Tibial nerve (tissue), 4 donors: ENCODE measurements at places on chromosomes 2 and 18. TPM values are rescaled to one million over a fixed set of nuclear protein-coding genes. Genes with fewer than 3 reads are reported as not detected.
A peak's percentile ranks its signal among the peaks of the same experiment; 100 is the strongest.

DNA sequence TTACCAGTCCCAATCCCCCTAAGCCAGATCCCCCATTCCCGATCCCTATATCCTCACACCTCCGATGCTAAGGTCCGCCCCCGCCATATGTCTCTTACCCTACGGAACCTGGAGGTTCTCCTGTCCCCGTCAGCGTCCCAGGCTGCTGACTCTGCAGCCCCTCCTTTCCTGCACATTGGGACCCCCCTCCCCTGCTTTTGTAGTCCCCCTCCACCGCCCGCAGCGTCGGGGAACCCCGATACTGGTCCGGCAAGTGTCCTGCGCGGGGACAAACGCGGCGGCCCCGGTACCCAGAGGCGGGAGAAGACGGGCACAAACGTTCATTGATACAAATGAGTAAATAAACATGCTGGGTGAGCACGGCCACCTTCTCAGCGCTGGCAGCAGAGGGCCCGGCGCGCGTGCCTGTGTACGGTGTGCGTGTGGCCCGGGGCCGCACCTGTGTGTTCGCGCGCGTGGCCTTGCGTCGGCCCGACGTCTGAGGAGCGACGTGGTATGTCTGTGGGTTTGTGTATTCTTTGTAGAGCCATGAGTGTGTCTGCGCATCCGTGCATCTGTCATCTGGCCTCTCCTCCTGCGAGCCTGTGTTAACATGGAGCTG lies 2.0 kb upstream of the CYP26B1 start:
- peak; percentile 8 for DNase-seq

DNA sequence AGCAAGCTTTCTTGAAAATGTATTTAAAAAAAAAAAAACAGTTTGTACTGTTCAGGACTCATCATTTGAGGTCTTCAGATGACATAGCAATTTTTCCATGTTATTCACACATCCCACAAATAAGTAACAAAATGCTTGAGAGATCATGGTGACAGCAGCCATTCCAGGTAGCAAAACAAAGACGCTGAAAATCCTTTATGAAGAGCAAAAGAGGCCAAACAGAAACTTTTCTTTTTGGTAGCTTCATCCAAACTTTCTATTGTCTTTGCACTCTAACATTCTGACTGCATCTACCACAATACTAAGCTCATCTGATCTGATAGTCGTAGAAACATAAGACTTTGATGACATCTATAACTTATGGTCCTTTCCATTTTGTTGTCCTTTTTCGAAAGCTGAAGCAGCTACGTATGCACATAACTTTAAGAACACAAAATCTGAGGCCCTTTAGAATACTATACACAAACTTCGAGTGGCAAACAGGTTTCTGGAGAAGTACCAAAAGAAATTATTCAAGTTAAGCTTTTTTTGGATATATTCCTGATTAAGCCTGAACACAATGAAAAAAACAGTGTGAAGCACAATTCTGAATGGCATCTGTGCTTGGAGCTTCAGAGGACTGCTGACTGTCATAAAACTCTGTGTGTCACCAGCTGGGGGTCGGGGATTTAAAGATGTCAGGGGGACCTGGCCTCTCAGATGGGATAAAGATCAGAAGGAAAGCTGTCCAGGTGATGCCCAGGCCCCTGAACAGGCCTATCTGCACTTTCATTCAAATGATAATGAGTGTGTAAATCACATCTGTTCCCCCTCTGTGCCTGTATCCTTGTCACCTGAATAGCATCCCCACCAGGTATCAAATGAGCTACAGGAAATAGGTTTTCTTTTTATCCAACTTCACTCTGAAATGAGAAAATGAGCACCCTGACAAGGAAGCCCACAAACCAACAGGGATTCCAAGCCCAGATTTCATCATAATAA lies 75.8 kb downstream of the ZEB2 start:
- DNase-seq, result no peak

DNAJC5G gene
- total RNA-seq, result 2.5 TPM

TUBA4B gene
- total RNA-seq, result not detected
